ENCODE measurements at places on chromosomes 16 and 17.

DNA sequence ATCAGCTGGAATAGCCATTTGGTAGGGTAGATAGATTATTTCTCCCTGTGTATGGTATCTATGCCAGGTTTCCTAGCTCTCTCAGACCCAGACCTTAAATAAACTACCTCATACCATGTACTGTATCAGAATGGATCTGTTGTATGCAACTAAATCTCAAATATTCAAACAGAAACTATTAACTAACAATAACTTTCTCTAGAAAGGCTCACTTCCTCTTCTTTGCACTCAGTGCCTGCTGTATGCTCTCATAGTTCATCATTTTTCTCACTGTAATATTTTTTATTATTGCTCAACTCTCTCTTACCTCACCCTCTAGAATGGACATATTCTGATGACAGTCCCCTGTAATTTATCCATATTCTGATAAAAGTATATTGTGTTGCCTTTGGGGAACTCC lies 182.4 kb downstream of the TOX3 start:
- no peak for DNase-seq

- no peak for DNase-seq
Measured at GRCh38 chr16:959232-960040, 11.3 kb downstream of the LMF1 start.

- no peak for DNase-seq
Measured at GRCh38 chr16:10995565-10995964, 51.2 kb downstream of the CLEC16A start.

GRCh38 chr16:81818568-81818896 lies 39.4 kb downstream of the PLCG2 start:
- DNase-seq, result no peak

- no peak for DNase-seq
Measured at GRCh38 chr17:28572259-28573039, 1.1 kb upstream of the PIGS start.

GRCh38 chr16:75235721-75236193 lies 15.7 kb downstream of the BCAR1 start:
- no peak for DNase-seq

DNA sequence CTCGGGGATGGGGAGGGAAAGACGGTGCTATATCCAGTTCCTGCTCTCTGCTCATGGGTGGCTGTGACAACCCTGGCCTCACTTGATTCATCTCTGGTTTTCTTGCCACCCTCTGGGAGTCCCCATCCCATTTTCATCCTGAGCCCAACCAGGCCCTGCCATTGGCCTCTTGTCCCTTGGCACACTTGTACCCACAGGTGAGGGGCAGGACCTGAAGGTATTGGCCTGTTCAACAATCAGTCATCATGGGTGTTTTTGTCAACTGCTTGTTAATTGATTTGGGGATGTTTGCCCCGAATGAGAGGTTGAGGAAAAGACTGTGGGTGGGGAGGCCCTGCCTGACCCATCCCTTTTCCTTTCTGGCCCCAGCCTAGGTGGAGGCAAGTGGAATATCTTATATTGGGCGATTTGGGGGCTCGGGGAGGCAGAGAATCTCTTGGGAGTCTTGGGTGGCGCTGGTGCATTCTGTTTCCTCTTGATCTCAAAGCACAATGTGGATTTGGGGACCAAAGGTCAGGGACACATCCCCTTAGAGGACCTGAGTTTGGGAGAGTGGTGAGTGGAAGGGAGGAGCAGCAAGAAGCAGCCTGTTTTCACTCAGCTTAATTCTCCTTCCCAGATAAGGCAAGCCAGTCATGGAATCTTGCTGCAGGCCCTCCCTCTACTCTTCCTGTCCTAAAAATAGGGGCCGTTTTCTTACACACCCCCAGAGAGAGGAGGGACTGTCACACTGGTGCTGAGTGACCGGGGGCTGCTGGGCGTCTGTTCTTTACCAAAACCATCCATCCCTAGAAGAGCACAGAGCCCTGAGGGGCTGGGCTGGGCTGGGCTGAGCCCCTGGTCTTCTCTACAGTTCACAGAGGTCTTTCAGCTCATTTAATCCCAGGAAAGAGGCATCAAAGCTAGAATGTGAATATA lies 4.8 kb upstream of the LASP1NB start:
- no peak for DNase-seq

DNA sequence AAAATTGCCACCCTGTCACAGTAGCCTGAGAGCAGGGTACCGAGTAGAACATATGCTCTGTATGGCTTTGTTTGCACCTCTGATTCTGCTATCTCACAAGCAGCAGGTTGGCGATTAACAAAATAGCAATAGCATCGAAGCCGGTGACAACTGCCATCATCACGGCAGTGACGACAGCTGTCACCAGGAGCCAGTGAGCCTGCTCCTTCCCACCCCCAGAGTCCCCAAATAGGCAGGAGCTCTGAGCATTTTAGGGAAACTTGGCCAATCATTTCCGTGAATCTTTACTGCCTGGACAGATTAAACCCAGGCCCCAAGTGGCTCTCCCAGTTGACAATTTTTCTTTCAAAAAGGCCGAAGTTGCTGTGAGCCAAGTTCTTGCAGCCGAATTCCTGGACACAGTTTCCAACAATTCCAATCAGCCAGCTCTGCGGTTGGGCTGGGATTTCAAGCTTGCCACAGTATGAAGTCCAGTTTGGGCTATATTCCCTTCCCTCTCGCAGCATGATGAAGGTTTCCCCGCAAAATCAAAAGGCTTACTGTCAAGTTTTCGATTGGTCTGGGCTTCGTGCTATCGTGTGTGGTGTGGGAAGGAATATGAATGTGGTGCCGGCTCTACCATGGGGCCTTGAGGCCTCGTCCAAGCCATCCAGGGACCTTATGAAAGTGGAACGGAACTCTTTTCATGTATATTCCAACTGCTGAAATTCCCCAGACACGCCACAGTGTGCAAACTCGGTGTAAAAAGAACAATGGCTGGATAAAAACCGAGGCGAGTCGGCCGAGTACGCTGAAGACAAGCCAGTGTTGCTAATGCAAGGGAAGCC lies 186.6 kb downstream of the C16orf78 start:
- no peak for DNase-seq

GRCh38 chr16:79920685-79921084 lies 320.1 kb upstream of the MAF start:
- no peak for DNase-seq

DNA sequence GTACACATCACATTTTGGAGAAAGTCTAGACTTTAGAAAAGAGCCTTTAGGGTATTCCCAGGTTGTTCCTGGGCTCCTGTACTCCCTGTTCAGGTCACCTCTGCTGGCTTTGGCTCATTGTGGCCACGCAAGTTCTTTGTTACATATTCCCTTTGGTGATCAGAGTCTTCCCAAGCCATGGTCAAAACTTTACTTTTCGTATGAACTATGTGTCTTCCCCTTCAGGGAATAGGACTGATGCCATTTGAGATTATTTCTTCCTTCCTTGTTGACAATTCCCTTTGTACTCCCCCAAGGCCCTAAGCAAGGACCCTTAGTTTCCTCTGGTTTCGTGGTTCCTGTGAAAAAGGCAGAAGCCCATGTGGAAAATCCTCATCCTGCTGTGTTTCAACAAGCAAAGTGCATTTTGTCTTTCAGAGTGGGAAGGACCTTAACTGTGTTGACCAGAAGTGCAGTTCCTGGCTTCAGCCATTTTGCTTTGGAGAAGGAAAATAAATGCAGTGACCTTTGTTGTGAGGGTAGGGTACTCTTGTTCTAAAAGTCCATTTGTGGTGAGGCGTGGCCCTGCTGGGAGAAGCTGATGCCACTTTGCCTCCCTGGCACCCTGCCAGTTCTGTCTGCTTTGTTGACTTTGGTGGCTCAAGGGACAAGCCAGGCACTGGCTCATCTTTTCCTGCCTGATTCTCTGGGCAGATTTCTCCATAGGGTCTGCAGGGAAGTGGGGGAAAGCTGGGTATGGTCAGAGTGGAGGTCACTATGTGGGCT lies 55.1 kb downstream of the ZNRF1 start:
- no peak for DNase-seq

- no peak for DNase-seq
Measured at GRCh38 chr16:81553080-81553813, 108.6 kb downstream of the CMIP start.

DNA sequence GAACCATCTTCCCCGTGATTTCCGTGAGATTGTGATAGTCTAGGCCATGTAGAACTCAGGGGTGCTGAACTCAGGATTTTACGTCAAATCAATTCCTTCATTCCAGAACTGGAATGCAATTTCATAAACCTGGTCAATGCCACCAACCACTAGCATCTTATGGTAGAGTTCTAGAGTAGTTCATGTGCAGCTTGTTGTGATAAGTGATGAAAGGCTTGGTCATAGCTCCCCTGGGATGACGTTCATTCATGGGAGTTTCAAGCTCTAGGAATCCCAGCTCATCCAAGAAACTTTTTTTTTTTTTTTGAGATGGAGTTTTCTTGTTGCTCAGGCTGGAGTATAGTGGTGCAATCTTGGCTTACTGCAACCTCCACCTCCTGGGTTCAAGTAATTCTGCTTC lies 3.7 kb upstream of the DPEP2 start:
- DNase-seq, result no peak

DNA sequence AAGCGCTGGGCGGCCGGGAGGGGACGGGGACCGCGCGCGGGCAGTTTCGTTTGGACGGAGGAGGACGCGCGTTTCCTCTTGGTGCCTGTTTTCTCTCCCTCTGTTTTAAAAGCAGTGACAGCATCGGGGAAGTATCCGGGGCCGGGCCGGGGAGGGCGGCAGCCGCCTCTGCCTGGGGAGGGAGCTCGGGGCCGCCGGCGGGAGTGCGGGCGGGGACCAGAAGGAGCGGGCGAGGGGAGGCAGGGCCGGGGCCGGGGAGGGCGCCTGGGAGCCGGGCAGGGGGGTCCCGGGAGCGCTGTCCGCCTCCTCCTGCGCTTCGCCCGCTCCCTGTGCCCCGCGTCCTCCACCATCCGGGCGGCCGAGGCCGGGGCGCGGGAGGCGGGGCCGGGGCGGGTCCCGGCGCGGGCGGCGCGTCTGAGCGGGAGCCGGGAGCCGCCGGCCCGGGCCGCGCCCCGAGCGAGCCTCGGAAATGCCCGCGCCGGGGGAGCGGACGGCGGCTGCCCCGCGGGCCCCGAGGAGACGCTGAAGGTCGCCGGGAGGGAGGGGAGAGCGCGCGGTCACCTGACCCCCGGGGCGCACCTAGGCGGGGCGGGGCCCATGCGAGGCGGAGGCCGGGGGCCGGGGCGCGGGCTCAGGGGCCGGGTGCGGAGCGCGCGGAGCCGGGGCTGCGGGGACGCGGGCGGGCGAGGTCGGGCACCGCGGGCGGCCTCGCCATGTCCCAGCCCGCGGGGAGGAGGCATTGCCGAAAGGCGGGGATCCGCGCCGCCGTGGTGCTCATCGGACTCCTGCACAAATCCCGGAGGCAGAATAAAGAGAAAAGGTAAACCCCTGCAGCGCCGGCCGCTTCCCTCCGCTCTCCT lies 57.3 kb downstream of the RAP1GAP2 start:
- no peak for DNase-seq

- DNase-seq, result no peak
Measured at GRCh38 chr17:62751060-62751691, 56.9 kb downstream of the MARCHF10 start.

DNA sequence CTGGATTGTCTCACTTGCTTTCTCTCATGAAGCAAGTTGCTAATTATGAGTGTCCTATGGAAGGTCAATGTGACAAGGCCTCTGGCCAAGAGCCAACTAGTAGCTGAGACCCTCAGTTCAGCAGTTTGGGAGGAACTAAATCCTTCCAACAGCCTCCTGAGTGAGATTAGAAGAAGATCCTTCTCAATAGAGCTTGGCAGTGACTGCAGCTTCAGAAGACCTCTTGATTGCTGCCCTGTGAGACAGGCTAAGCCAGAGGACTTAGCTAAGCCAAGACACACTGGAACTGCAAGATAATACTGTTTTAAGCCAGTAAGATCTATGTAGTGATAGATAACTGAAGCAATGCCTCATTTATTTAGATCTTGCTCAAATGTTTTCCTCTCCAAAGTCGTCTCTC lies 34.3 kb downstream of the PCTP start:
- DNase-seq, result no peak

GRCh38 chr17:40095351-40095943 lies 4.9 kb downstream of the NR1D1 start:
- DNase-seq, result no peak

DNA sequence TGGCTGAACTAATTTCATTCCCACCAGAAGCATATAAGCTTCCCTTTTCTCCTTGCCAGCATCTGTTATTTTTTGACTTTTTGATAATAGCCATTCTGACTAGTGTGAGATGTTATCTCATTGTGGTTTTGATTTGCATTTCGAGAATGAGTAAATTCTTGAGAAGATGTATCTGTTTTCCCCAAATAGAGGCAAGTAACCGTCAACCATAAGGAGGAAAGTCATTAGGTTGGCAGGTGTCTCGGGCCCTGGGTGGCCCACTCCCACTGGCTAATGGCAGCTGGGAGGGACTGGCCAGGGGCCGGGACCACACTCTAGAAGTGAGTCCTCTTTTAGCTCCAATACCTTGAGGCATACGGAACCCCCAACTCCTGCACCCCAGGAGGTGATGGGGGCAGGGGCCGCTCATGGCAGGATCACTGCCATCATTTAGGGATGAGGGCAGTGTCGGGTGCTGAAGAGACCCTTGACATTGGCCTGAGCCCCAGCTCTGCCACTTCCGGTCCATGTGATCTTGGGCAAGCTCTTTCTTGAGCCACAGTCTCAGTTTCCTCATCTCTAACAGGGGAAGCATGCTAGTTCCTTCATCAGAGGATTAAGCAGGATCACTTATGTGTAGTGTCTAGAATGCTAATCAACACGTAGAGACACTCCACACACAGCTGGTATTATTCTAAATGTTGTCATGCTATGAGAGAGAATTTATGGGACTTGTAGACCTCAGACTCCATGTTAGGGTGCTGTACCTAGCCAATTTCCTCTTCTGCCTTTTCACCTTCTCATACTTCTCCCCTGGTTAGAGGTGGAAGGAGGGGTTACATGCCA lies 44.3 kb downstream of the RGS9 start:
- no peak for DNase-seq

DNA sequence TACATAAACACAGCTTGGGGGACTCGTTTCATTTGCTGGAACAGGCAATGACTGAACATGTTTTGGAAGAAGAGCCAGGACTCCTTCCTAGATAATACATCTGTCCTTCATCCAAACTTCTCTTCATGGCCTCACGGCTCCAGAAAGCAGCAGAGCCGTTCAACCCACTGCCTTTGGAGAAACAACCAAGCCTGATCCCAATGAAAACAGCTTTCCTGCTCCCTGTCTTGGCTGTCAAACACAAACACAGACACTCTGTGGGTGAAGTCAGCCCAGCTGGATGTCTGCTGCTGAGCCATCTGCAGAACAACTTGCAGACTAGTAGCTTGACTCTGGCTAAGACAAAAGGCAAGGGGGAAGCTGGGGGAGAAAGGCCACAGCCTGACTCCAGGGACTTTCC lies 345.1 kb upstream of the PSMD7 start:
- no peak for DNase-seq

GRCh38 chr16:80250381-80250780 lies 290.4 kb upstream of the DYNLRB2 start:
- DNase-seq, result no peak

GRCh38 chr17:74089869-74090464 lies 113.5 kb upstream of the RPL38 start:
- no peak for DNase-seq

GRCh38 chr17:42112552-42113176 lies at the start of gene DHX58:
Gene DHX58, minus strand, starts transcription at chr17:42112714. Its CDS starts 822 bp downstream, at chr17:42111892.
- DNase-seq, result no peak

Measured in right renal cortex interstitium (tissue), 3 donors.